ENCODE measurements at places on chromosomes 13 and 19.

- no peak for DNase-seq
Observed at GRCh38 chr19:16085115-16085514, 8.8 kb downstream of the TPM4 start.

GRCh38 chr19:41309180-41310032 is 566 bp upstream of the CCDC97 start:
- DNase-seq = no peak

DNA sequence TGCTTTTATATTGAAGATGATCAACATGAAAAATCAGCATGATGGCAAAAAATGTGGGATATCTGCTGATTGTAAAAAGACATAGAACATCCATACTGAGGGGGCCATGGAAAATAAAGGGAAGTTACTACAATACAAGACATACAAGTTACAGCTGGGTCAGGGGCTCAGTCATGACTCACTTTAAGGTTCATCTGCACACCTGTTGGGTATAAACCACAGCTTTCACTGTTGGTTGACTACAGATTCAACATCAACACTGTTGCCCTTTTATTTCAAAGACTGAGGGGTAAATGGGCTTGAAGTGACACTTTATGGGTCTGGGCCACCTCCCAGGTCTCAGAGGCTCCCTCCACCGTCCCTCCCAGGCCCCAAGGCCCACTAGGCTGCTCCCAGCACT is 98.1 kb upstream of the IRS2 start:
- no peak for DNase-seq

- DNase-seq = no peak
Observed at GRCh38 chr13:24716446-24716845, 36.2 kb downstream of the ATP12A start.

GRCh38 chr19:30541575-30541974 is 169.4 kb downstream of the ZNF536 start:
- no peak for DNase-seq

GRCh38 chr13:92028695-92029094 is 630.3 kb downstream of the GPC5 start:
- no peak for DNase-seq

GRCh38 chr19:19181488-19181998 is 10.4 kb downstream of the BORCS8 start:
- no peak for DNase-seq

GRCh38 chr19:7833225-7834099 is 3.4 kb downstream of the EVI5L start:
- DNase-seq = no peak

GRCh38 chr19:3687774-3688706 is 12.2 kb downstream of the PIP5K1C start:
- DNase-seq = peak; percentile 21

- DNase-seq = no peak
Observed at GRCh38 chr13:109918179-109918711, 131.9 kb upstream of the IRS2 start.

DNA sequence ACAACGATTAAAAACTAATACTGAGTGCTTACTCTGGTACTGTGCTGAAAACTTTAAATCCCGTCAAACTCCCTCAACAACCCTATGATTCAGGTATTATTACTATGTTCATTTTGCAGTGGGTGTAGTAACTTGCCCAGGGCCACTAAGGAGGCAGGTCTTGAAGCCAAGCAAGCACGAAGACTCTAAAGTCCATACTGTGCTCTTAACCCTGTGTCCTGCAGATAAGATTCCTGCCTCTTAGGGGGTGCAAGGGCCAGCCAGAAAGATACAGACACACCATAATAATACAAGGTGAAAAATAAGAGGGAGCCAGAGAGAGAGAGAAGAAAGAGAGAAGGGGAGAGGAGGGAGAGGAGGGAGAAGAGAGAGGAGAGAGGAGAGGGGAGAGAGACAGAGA is 95.5 kb downstream of the CDADC1 start:
- no peak for DNase-seq

DNA sequence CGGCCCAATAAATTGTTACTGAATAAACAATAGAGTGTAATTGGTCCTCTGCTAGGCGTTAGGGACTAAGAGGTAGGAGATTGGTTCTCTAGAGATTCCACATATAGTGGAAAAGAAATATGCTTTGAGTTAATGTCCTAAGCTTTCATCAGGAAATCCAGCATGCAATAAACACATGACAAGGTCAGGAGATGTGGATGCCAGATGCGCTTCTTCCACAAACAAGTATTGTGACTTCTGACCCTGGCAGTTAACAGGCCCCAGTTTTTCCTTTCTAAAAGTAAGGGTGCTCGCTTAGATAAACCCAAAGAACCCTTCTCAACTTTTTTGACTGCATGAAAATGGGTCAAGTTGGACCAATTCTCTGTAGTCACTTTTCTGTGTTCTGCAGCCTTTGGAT is 146.5 kb upstream of the SOX21 start:
- no peak for DNase-seq

DNA sequence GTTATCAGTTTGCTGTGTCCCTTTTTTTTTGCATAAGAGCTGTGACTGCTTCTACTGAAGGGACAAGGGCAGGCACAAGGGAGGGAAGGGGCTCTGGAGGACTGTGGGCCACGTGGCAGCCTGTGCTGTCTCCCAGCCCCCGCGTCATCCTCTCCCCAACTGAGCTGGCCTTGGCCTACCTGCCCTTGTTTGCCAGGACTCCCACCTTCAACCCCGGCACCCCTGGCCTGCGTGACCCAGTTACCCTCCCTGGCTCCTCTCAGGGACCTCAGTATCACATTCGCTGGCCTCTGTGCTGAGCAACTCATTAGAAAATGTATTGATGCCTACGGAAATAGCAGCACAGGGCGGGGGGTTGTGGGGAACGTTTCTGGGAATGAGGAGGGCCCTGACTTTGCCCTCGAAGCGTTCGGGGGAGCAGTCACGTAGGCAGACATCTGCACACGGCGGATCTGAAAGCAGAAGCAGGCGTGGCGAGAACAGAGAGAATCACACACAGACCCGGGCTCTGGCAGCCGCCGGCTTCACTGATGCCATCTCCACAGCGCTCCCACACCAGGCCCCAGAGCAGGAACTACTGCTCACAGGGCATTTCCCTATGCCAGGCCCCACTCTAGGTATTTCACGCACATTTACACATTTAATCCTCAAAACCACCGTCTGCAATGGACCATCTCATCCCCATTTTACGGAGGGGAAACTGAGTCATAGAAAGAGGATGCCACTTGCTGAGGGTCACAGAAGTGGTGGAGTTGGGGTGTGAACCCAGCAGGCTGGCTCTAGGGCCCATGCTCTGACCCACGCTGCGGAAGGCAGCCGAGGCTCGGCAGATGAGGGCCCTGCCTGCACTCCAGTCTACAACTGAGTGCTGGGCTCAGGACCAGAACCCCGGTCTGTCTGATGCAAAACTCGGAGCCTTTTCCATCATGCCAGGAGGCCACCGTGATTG is 5.7 kb upstream of the ATF5 start:
- no peak for DNase-seq

GRCh38 chr19:46073268-46073922 is 32.6 kb upstream of the IGFL4 start:
- no peak for DNase-seq

DNA sequence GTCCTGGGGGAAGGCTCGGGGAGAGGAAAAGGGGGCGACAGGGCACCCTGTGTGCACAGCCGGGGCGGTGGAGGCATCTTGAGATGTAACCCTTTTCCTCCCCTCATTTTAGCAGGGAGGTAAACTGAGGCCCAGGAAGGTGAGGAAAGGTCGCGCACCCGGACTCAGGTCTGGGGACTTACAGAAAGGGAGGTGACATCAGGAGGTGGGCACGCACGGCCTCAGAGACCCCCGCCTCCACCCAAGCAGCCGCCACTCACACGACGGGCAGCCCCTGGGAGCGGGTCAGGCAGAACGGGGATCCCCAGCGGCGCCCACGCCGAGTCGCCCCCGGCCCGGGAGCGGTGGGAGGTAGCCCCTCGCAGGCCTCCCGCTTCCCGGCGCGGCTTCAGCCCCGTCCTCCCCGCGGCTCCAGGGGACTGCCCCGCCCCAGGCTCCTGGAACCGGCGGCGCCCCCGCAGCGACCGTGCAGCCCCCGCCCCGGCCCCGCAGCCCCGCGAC is 477 bp downstream of the PIP5K1C start:
- peak; percentile 25 for DNase-seq

DNA sequence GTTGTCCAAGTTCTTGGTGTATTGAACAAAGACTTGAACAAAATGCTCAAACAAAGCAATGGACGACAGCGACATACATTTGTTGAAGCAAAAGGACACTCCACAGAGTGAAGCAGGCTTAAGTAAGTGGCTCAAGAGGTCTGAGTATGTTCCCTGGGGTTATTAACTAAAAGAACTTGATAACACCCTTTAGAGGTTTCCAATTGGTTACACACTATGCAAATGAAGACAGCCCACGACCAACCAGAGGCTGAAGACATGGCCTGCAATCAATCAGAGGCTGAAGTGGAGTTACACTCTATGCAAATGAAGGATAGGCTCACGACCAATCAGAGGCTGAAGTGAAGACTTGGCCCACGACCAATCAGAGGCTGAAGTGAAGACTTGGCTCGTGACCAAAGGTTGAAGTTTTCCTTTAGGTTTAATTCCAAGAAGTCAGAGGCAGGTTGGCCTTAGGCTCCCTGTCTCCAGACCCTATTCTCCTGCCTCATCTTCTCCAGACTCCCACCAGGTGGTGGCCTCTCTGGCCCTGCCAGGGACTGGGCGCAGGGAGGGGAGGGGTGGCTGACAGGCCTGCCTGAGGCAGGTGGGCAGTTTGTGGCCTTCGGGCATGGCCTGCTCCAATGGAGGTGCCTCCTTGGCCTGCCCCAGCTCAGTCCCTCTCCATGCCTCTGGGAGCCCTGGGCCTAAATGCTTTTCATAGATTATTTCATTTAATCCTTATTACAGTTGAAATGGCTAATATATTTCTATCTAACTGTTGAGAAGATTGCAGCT is 38.1 kb downstream of the CCDC169 start:
- no peak for DNase-seq

- no peak for DNase-seq
Observed at GRCh38 chr13:30178976-30179375, 128.4 kb downstream of the KATNAL1 start.

GRCh38 chr13:107964395-107964794 is 250.9 kb downstream of the LIG4 start:
- DNase-seq = no peak

DNA sequence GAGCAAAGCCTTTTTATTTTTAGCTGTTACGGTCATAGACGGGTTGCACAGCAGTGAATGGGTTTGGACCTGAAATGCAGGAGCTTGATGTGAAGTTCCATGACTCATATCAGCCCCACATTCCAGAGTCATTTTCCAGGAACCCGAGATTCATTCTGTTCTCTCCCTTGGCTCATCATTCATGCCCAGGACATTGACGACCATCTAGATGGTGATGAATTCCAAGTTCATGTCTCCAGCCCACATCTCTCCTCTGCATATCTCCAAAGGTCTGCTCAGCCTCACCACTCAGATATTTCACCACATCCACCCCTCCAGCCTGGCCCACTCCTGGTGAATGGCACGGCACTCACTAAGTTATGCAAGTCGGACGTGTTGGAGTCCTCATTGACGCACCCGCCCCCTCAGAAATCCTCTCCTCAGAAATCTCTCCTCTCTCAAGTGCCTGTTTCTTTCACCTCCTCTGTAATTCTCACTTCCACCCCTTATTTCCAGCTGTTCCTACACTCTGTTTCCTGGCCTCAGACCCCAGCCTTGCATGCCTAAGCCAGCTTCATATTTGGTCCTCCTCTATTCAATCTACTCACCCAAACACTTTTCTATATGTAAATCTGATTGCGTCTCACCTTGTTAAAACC is 83.1 kb downstream of the ALOX5AP start:
- DNase-seq = no peak

GRCh38 chr19:32053376-32053775 is 292.0 kb upstream of the ZNF507 start:
- DNase-seq = no peak

DNA sequence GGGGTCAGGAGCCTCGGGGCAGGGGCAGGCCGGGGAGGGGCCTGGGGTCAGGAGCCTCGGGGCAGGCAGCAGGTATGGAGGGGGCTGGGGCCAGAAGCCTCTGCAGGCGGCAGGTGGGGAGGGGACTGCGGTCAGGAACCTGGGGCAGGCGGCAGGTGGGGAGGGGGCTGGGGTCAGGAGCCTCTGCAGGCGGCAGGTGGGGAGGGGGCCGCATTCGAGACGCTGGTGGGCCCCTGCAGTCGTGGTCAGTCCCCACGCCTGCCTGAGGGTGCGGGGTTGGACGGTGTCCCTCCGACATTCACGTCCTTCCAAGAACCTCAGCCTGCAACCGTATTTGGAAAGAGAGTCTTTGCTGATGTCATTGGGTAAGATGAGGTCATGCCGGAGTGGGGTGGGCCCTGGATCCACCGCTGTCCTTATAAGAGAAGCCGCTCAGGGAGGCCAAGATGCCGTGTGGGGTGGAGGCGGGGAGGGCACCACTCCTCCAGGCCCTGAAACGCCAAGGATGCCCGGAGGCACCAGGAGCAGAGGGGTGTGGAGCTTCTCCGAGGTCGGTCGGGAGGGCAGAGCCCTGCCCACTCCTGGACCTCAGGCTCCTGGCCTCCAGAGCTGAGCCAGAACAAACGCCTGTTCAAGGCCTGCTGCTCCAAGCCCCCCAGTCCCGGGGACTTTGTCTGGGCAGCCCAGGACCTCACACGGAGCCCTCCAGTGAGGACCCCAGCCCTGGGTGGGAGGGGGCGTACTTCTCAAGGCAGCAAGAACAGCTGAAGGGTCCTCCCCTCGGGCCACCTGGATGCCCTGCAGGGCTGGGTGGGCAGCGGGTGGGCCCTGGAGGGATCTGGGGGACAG is 30.1 kb downstream of the PIP5K1C start:
- no peak for DNase-seq

DNA sequence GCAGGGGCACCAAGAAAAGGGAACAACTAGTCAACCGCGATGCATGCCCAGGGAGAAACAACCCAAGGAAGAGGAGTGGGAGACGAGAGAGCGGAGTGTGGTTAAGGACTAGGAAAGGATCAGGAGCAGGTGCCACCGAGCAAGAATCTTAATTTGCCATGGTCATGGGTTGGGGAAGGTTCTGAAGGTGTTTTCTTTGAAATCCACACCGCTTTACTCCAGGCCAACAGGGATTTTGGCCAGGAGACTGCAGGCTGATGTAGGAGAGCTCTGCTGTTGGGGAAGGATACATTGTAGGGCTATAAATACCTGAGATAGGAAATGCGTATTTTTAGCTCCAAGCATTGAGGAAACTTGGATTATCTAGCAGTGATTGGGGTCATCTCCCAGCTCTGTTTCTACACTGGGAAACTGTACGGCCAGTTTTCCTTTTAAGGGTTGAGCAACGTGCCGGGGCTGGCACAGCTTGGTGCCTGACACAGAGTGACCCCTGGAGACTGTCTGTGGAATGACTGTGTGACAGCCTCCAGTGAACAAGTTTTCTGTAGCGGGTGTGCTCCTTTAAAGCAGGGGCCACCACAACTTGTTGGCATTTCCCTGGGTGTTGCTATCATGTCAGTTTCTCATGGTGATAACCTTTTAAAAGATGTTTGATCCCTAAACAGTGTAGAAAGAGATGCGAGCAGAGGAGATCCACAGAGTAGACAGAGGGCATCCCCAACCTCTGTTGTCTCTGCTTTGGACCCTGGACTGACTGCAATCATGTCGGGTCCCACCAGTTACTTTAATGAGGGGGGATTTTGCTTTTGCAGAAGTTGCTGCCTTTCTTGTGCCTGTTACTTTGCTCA is 34.3 kb downstream of the ZNF536 start:
- DNase-seq = no peak

GRCh38 chr19:31676271-31677004 is 327.2 kb upstream of the TSHZ3 start:
- DNase-seq = no peak
